ENCODE measurements at places on chromosomes 11 and 22.

DNA sequence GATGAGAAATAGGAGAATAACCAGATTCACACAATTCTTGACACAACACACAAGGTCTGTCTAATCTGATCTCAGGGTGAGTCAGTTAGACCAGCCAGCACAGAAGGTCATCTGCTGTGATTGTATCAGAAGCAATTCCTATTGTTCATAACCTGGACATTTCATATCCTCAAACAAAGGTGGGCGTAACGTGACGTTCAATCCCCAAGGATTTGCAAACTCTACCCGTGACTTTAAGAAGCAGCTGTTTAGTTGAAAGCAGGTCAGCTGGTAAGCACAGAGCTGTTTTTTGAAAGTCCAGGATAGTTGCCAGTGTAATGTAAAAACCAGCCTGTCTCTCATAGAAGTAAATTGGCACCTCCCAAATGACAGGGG lies 385.1 kb downstream of the DCDC1 start:
- no peak for DNase-seq

- no peak for DNase-seq
Measured at GRCh38 chr11:12529041-12529440, 145.2 kb upstream of the TEAD1 start.

DNA sequence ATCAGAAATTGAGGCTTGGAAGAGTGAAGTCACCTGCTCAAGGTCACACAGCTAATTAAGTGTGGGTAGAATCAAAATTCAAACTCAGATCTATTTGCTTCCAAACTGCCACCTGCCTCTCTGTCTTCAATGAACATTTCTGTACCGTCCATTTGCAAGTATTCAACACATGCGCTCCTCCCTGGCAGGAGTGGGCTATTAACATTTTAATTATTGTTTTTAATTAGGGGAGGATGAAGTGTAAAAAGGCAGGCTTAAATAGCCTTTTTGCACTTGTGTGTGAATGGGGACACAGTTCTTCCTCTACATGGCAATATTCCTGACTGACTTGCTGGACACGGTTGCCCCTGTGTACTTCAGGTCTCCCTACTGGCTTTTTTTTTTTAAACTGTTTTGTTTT lies 114.4 kb upstream of the NARS2 start:
- no peak for DNase-seq

- no peak for DNase-seq
Measured at GRCh38 chr11:81840380-81840779, 893.3 kb downstream of the FAM181B start.

GRCh38 chr11:44453871-44454270 lies 111.6 kb upstream of the CD82 start:
- no peak for DNase-seq

- peak; percentile 61 for DNase-seq
Measured at GRCh38 chr22:41976070-41976901, 7.0 kb downstream of the SEPTIN3 start.

DNA sequence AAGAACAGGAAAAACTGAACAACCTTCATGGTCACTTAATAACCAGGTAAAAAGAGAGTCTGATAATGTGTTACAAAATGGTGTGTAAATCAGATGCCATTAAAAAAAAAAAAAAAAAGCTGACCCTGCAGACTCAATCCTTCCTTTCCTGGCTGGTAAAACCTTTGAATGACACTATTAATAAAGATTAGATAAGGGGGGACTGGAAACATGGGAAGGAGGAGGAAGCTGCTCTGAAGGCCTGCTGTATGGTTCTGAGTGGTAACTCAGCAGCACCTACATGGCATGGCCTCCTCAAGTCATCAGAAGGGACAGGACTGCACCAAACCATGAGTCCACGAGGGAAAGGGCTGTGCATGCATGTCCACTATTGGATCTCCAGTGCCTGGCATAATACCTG lies 18.0 kb upstream of the SWAP70 start:
- no peak for DNase-seq

DNA sequence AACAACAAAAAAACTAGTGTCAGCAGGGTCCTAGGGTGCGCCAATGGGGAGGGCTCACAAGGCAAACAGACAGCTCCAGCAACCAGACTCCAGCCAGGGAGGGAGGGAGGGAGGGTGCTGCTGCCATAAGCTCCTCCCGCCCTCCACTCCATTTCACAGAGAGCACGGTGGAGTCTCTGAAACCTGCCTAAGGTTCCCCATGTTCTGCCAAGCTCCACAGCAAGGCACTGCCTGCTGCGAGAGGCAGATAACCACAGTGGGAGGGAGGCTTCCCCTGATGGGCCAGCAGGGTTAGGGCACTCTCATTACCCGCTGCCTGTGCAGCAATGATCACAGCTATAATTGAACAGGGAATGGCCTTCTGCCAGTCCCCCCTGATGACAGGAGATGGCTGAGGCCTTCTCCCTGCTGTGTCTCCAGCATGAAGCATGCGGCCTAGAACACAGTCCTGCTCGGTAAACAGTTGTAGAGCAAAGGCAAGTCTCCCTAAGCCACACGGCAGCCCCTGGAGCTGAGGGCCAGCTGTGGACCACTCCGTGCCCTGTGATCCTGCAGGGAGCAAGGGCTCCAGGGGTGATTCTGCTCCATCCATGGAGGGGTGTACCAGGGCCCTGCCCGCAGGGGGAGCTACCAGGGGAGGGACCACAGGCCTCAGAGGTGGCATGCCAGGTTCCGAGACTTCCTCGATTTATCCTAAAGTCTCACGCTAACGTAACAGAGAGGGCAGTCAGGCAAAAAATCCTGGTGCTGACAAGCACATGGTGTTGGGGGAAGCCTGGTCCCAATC lies 42.9 kb downstream of the PC start:
- no peak for DNase-seq

DNA sequence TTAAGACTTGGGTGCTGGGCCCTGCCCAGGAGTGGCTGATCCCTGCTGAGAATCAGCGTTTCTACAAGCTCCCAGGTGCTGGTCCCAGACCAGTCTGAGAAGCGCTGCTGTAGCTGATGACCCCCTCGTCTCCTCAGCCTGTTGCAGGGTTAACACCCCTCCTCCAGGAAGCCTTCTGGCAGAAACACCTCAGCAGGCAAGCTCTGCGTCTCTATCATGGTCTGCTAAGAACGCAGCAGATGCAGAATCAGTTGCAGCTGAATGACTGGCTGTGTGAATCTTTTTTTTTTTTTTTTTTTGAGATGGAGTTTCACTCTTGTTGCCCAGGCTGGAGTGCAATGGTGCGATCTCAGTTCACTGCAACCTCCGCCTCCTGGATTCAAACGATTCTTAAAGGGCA lies 132.5 kb downstream of the CACNA1I start:
- DNase-seq = no peak

- DNase-seq = no peak
Measured at GRCh38 chr22:19786264-19786585, 25.6 kb downstream of the TBX1 start.

GRCh38 chr11:44446366-44446762 lies 119.1 kb upstream of the CD82 start:
- DNase-seq = no peak

- peak; percentile 14 for DNase-seq
Measured at GRCh38 chr11:35714882-35715627, 52.5 kb downstream of the TRIM44 start.

DNA sequence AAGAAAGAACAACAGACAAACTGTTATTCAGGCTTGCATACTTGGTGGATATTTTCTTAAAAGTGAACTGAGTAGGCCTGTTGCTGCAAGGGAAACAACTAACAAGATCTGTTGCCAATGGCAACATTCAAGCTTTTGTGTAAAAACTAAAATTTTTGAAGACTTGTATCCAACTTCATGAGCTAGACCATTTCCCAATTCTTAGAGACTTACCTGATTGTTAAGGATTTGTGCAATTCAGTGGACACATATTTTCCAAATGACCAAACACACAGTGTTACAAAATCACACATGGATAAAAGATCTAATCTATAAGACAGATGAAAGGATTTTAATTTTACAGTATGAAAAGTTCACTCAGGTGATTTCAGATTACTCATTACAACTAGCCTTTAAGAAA lies 564.1 kb downstream of the CNTN5 start:
- no peak for DNase-seq

DNA sequence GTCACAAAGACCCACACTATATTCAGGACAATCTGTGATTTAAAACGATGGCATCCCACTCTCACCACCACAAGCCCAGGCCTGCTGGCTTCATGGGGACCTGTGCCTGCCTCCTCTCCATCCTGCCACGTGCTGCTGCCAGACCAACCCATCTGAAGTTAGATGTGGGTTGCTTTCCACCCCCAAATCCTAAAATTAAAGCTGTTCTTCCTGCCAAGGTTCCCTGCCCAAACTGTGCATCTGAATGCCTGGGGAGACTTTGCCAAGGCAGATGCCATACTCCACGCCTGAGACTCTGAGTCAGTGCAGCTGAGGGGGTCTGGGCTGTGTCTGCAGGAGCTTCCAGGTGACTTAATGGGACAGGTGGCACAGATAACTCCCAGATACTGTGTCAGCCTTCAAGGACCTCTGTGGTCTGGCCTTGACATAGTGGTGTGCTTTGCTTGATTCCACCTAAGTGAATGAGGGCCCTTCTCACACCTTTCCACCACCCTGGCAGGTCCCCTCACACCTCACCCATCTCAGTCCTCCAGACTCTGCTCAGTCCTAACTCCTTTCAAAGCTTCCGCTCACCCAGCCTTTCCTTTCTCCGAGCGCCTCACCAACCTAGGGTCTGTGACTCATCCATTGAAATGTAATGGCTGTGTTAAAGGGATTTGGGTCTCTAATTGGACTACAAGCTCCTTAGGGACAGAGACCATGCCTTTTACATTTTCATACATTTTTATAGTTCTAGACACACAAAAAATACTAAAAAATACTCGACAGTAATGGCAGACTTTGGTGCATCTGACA lies 18.6 kb downstream of the ADAMTS8 start:
- DNase-seq = no peak

GRCh38 chr11:61839742-61840141 lies 11.6 kb downstream of the FADS2 start:
- no peak for DNase-seq

DNA sequence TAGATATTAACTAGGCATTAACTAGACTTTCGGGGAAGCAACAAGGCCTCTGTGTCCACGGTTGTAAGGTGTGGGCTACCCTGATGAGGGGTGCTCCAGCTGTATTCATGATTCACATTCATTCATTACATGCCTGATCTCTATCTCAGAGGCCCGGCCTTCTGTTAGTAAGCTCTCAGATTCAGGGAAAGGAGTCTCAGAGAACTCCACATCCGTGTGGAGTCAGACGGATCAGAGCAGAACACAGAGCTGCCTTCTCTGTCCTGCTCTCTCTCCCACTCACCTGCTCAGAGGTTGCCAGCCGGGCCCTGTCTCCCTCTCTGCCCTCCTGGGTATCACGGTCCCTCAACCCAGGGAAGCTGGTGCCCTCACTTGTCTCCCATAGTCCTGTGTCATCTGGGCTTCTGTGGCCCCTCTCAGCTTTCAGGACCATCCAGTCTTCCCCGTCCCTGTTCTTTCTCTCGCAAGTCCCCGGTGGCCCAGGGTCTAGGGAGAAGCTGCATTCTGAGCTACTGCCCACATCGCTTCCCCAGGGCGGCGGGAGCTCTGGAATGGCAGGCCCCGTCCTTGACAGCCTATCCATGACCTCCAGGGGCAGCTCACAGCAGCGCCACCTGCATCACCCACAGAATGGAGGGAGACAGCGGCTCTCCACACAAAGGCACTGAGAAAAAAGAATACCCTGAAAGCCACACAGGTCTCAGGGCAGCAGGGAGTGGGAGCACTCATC lies 4.3 kb downstream of the TP53AIP1 start:
- no peak for DNase-seq

- no peak for DNase-seq
Measured at GRCh38 chr22:46050916-46051614, 74.1 kb upstream of the WNT7B start.

DNA sequence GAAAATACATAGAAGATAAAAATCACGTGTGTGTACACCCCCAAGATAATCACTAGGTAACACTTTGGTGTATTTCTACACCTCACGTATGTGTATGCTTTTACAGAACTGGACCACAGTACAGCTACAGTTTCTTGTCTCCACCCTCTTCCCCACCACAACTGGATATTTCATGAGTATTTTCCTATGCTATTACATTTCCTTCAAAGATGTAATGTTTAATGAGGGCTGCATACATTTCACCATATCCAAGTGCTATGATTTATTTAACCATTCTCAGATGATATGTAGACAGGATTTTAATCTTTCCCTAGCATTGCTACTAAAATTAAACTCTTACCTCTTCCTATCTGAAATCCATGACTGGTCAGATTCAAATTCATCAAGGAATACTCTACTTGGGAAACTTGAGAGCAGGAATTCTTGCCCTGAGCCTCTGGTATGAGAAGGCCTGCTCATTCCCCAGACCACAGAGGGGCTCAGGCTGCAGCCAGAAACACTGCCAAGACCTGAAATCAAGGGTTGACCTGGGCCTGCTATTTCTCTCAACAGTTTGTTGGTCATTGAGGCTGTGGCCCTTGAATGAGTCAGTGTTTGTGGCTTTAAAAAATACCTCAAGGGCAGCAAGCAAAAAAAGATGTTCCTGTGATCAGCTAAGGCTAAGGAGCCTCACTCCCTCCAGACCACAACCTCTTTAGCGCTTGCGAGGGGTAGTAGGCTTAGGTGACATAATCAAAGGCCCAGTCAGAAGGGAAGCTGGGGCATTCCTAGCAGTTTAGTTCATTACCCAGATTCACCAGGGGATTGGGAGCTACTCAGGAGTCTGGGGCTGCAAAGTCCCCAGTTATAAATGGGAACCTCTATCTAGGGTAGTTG lies 55.5 kb downstream of the ABTB2 start:
- DNase-seq = peak; percentile 81

DNA sequence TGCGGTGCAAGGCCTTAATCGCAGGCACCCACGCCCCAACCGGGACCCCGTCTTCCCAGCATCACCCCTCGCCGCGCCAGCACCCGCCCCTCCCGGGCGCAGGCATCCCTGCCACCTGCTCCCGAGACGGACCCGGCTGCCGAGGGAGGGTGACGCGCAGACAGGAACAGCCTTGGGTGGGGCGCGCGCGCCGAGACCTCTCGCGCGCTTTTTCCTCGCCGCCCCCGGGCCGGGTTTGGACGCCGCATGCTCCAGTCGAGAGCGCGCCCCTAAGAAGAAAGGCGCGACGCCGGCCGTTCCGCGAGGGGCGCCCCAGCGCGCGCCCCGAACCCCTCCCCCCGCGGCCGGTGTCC lies 504 bp downstream of the CFL1 start:
- DNase-seq = no peak

- no peak for DNase-seq
Measured at GRCh38 chr11:28729339-28729738, 621.2 kb downstream of the METTL15 start.

DNA sequence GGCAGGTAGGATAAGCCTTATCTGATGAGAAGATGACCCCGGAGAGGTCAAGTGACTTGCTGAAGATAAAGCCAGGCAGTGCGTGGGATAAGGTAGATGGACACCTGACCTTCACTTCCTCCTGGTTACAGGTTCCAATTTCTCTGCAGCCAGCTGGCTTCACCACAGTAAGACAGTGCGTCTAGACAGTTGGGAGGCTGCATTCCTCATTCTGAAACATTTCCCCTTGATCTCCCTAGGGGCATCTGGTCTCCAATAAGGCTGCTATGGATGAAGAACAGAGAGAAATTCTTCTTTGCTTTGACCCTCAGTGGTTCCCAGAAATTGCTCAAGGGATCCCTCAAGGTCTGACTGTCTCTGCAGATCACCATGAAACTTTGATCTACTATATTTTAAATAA lies 211.3 kb downstream of the MYO18B start:
- DNase-seq = no peak

All from GM03348 (cell line).